ENCODE measurements at places on chromosomes 11 and 22.

DNA sequence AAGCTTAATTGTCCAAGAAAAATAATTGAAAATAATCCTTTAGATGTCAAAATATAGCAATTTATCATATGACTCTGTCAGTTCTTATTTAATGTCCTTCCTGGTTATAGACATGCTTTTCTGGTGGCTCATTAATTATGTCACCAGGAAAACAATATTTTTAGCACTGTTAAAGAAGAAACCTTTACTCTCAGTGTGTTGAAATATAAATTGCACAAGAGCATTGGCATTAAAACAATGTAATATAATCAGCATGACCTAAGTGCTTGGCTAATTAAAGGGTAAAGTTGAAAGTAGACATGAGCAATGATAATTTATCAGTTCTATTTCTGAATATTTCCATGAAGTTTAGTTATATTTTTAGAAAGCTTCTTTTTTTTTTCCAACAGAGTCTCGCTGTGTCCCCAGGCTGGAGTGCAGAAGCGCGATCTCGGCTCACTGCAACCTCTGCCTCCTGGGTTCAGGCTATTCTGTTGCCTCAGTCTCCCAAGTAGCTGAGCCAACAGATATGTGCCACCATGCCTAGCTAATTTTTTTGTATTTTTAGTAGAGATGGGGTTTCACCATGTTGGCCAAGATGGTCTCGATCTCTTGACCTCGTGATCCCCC is 232.3 kb downstream of the JRKL start:
- no peak for DNase-seq

GRCh38 chr22:33337524-33337923 is 279.3 kb upstream of the SYN3 start:
- DNase-seq: no peak

DNA sequence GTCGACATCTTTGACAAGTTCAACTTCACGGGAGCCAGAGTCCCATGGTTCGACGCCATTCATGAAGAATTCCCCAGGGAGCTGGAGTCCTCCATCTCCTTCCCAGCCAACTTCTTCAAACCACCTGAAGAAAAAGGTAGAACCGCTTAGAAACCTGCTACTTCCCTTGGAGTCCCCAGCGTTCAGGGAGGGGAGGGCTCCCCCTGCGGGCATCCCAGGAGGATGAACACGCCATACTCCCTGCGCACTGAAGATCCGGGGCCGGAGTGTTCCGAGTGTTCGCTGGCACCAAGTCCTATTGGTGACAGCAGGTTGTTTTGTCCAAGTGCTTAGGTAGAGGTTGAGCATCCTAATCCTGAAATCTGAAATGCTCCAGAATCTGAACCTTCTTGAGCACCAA is 51.7 kb upstream of the PRODH start:
- no peak for DNase-seq

- DNase-seq: no peak
Observed at GRCh38 chr11:108302121-108302785, 79.4 kb downstream of the ATM start.

DNA sequence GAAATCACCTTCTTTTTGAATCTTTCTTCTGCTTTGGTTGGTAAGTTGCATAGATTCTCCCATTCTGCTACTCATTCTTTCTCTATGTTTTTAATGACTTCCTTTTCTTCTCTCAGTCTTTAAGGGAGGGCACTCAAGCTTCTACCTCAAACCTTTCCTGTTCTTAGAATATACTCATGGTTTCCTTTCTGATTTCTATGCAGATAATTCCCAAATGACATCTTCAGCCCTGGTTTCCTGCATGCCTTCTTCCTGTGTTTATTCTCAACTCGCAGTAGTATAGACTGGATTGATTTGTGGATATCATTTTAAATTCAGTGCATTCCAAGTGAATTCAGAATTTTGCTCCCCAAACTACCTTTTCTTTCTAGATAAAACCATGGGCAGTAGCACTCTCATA is 803.6 kb downstream of the METTL15 start:
- no peak for DNase-seq

DNA sequence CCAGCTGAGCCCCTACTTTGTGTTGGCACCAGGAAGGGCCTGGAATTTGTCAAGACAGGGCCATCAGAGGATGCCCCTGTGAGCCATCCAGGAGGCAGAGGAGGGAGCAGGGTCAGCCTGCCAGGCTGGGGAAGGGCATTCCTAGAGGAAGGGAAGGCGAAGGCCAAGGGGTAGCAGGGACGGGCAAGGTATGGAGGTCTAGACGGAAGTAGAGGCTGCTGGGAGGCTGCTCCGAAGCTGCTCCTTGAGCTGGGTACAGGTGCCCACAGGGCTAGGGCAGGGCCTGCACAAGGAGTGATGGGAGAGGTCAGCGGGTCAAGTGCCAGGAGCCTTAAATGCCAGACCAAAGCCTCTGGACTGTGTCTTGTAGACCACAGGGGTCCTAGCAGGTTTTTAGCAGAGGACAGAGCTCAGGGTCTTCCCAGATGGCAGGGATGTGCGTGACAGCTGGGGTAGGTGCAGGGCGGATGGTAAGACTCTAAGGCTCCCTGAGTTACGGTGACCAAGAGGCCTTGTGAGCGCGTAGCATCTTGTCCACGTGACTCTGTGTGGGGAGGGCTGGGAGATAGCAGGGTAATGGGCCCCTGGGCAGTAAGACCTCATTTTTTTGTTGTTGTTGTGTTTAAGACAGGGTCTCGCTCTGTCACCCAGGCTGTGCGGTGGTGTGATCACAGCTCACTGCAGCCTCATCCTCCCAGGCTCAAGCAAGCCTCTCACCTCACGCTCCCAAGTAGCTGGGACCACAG is 31.7 kb upstream of the CSNK1E start:
- DNase-seq: no peak

GRCh38 chr22:40028098-40028425 is 33.3 kb downstream of the FAM83F start:
- no peak for DNase-seq

DNA sequence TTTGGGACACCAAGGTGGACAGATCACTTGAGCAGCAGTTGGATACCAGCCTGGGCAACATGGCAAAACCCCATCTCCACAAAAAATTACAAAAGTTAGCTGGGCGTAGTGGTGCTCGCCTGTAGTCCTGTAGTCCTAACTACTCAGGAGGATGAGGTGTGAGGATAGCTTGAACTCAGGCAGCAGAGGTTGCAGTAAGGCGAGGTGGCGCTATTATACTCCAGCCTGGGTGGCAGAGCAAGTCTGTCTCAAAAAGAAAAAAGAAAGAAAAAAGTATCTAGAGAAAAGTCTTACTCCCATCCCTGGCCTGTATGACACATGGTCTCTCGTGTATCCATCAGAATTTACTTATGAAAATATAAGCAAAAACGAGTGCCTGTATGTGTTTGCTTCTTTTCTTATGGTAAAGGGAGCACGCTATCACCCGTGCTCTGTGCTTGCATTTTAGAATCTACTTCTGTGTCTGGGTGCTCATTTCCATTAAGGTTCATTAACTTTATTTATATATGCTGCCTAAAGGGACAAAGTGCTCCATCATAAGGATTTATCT is 15.4 kb upstream of the CPT1A start:
- no peak for DNase-seq

DNA sequence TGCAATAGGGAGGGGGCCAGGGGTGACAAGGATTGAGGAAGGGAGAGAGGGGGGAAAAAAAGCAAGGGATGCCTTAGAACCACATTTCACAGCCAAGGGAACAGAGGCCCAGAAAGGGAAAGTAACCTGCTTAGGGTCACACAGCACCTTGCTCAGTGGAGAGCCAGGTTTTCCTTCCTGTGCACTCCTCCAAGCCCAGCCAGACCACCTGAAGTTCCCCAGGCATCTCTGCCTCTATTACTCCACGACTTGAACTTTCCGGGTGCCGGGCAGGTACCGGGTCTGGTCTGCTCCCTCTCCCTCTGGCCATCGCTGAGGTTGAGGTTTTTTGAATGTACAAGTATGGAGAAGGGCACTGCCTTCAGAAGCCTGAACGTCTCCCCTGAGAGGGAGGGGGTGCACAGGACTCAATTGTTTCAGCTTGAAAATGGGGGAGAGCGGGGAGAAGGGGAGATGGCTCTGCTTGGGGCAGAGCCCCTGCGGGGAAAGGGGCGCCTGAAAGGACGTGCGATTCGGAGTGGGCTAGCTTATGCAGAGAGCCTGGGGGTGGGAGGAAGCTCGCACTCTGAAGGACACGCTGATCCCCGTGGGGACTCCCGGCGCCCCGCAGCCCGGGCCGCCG is 516 bp upstream of the SERPINH1 start:
- no peak for DNase-seq

DNA sequence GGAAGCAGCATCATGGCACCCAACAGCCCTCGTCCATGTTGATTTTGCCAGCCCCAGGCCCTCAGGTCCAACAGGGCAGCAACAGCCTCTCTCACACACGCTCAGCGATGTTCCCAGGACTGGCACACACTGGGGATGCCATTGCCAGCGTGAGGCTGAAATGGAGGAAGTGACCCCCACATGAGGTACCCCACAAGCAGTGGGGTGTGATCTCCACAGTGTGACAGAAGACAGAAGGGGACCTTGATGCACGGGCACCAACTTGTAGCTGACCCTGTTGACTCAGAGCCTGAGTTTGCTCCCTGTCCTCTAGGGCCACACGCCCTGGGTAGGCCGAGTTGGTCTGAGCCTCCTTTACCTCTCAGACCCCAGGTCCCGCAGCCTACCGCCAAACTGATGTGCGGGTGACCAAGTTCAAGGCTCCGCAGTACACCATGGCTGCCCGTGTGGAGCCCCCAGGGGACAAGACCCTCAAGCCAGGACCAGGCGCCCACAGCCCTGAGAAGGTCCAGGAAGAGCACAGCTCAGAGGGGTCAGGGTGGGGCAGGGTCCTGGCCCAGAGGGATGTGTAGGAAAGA is 6.2 kb downstream of the SCGB1C1 start:
- DNase-seq: no peak

DNA sequence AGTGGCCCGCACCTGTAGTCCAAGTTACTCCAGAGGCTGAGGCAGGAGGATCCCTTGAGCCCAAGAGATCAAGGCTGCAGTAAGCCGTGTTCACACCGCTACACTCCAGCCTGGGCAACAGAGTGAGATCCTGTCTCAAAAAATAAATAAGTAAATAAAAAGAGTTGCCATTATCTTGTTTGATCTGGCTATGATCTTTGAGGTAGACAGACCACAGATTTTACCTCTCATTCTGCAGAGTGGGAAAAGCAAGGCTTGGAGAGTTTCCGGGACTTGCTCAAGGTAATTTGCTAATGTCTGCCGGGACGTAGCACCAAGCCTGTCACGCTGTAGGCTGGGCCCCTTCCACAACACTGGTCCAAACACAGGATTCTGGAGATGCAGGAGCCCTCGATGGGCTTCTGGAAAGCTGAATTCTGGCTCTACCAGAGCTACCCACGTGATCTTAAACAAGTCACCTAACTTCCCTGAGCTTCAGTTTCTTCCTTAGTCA is 6.8 kb downstream of the GRAP2 start:
- DNase-seq: no peak

GRCh38 chr11:12581923-12582322 is 92.3 kb upstream of the TEAD1 start:
- no peak for DNase-seq

- no peak for DNase-seq
Observed at GRCh38 chr22:45319324-45319685, 9.6 kb downstream of the FAM118A start.

DNA sequence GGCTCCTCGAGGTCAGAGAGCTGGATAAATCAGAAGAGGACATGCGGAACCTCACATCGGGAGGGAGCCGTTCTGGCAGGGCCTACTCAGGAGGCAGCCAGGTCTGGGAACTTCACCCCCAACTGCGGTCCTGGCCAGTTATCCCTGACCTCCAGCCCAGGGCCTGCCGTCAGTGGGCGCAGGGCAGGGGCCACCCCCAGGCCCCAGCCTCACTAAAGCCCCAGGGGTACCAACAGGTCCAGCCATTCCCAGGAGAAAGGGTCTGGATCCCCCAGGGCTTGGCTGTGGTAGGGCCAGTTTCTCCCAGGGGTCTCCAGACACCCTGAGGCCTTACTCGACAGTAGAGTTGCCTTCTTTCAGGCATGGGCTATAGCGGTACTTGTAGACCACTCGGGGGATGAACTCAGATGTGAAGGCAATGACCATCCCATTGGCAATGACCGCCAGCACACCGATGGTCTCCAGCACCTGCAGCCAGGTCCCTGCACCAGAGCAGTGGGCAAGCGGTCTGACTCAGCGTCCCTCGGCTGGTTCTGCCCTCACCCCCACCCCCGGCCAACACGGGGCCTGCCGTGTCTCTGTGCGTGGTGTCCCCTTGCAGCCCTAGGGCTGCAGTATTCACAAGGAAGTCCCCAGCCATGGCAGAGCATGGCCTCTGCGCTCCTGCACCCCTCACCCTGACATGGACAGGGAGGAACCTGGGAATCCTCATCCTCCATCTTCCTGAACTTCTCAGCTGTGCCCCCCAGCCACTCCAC is 4.6 kb upstream of the SIGIRR start:
- DNase-seq: no peak

Measured in fibroblast of skin of left biceps (primary cell).